ENCODE measurements at places on chromosomes 6 and 20.

DNA sequence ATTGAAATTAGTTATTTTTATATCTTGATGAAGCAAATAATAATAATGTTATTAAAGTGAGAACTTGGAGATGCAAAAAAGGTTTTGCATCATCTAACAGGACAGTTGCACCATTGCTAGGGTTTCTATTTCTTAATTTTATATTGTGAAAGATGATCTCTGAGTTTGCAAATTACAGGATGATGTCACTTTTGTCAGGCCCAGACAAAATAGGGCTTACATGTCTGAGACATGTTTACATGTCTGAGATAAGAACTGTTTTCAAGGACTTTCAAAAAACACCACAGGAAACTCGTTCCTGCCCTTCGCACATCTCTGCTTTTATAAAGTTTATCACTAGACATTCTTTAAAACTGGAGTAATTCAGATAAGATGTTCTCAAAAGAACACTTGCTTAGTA lies 1075.8 kb upstream of the MANEA start:
- DNase-seq, result no peak

DNA sequence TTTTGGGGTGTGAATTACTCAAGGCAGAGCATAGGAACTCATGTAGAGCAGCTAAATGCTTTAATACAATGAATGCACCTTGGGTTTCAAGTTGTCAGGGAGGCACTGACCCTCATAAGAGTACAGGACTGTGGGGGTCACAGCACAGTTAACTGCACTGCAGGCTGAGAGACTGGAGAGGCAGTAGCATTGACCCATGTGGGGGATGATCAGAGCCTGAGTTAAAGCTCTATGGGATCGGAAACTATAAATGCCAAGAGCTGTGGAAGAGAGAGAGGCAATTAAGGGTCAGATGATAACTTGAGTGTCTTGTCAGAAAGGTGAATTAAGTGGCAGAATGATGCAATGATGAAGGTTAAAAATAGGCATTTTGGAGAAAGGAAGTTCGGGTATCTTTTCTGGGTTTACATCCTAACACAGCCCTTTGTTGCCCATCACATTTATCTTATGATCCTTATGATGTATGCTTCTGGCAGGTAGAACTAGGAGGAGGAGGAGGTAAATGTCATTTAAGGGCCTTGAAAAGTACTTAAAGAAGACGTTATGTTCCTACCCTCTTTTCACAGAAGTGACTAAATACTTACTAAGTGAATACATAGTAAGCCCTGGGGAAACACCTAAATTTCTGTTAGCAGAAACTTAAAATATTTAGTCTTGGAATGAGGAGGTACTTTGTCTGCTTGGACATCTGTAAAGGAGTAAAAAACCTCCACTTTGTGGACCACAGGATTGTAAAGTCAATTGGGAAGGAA lies 24.2 kb downstream of the LRRC1 start:
- DNase-seq, result no peak

- DNase-seq, result no peak
These were observed 322.8 kb downstream of the ZFAND3 start for GRCh38 chr6:38142178-38142902.

- no peak for DNase-seq
These were observed 209.3 kb downstream of the GMDS start for GRCh38 chr6:2035826-2036709.

- DNase-seq, result no peak
These were observed 2.4 kb upstream of the SYCP2L start for GRCh38 chr6:10884245-10884972.

GRCh38 chr6:37303891-37304503 lies 46.1 kb upstream of the TMEM217 start:
- DNase-seq, result no peak

DNA sequence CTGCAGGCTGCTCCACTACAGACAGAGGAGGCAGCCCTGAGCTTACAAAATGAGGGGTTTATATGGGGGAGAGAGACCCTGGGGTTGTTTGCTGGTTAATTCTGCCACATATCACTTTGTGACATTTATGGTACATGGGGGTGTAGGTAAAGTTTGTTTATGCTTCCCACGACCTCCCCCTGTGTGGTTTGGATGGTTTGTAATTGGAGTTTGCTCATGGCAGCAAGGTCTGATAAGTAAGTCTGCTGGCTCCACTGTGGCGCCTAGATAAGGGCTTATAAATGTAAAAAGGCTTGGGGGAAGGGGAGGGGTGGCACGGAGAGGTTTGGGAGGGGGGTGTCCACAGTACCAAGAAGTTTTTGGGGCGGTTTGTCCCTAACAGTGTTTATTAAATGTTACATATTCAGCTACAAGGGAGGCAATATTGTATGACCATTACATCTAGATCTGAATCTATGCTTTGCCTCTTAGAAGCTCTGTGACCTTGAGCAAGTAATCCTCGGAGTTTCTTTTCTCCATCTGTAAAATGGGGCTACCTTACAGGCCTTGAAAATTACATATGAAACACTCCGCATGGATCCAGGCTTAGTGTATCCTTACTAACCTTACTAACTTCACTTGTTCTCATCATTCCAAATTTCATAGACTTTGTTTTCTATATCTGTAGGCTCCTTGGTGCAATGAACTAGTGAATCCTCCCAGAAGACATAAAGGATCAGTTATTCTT lies 204.8 kb upstream of the NOX3 start:
- no peak for DNase-seq

- no peak for DNase-seq
These were observed 38.3 kb downstream of the ARHGAP18 start for GRCh38 chr6:129671442-129672340.

- DNase-seq, result no peak
These were observed 212.9 kb downstream of the PLCB4 start for GRCh38 chr20:9281803-9282202.

GRCh38 chr6:79384845-79385244 lies 150.4 kb upstream of the HMGN3 start:
- peak; percentile 93 for DNase-seq

GRCh38 chr6:41652866-41653652 lies 14.8 kb downstream of the MDFI start:
- no peak for DNase-seq

DNA sequence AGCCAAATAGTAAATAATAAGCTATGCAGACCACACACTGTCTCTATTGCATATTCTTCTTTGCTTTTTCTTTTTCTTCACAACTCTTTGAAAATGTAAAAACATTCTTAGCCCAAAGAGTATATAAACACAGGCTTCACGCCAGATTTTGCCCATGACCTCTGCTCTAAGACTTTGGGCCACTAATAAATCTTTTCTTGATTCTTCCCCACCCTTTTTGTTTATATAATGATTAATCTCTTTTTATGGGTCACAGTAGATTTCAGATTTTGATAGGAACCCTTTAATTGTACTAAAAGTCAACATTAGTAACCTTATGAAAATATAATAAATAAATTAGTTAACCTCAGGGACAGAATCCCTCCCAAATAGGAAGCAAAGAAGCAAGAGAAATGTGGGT lies 15.8 kb upstream of the ENPP5 start:
- DNase-seq, result no peak

- DNase-seq, result no peak
These were observed 141.9 kb upstream of the ENPP5 start for GRCh38 chr6:46312654-46313053.

GRCh38 chr6:164013480-164014208 lies 599.1 kb downstream of the QKI start:
- DNase-seq, result no peak

GRCh38 chr6:52881996-52882841 lies 27.3 kb downstream of the GSTA3 start:
- peak; percentile 82 for DNase-seq

- DNase-seq, result no peak
These were observed 22.0 kb downstream of the FIG4 start for GRCh38 chr6:109713097-109713496.

GRCh38 chr6:138278326-138278725 lies 60.0 kb upstream of the PBOV1 start:
- peak; percentile 4 for DNase-seq

- DNase-seq, result no peak
These were observed 971.3 kb upstream of the DEFB115 start for GRCh38 chr20:30286157-30286556.

DNA sequence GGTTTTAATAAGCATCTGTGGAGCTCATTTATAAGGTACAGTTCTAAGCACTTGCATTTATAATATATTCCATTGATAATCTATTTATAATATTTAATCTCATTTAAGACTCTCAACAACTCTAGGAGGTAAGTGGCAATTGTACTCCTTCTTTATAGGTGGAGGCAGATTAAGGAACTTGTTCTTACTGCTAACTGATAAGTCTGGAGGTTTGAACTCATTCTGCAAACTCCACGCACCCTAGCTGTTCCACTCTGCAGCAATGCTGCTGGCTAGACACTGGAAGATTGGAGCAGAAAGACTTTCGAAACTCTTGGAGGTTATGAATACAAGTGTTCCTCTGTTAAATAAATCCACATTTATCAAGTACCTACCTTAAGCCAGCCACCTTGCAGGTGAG lies 793 bp upstream of the HDAC2 start:
- no peak for DNase-seq

DNA sequence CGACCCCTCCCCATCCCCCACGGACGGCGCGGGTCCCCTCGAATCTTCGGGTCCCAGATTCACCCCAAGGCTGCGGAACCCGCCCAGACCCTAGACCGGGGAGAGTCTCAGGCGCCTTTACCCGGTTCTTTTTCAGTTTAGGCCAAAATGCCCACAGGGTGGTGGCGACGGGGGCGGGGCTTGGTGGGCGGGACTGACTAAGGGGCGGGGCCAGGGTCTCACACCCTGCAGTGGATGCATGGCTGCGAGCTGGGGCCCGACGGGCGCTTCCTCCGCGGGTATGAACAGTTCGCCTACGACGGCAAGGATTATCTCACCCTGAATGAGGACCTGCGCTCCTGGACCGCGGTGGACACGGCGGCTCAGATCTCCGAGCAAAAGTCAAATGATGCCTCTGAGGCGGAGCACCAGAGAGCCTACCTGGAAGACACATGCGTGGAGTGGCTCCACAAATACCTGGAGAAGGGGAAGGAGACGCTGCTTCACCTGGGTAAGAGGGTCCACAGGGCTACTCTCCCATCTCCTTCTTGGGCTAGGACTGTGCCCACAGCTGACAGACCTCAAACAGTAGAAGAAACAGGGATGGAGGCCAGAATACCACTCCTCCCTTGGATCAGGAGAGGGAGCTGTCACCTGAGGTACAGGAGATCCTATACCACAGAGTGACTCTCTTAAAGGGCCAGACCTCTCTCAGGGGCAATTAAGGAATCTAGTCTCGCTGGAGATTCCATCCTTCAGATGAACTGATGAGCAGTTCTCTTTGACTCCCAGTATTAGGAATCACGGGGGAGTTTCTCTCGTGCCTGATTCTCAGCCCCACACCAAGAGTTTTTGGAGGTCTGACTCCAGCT lies 942 bp downstream of the HLA-E start:
- DNase-seq, result peak; percentile 44

GRCh38 chr20:51800872-51801121 lies 1.5 kb downstream of the SALL4 start:
- no peak for DNase-seq

DNA sequence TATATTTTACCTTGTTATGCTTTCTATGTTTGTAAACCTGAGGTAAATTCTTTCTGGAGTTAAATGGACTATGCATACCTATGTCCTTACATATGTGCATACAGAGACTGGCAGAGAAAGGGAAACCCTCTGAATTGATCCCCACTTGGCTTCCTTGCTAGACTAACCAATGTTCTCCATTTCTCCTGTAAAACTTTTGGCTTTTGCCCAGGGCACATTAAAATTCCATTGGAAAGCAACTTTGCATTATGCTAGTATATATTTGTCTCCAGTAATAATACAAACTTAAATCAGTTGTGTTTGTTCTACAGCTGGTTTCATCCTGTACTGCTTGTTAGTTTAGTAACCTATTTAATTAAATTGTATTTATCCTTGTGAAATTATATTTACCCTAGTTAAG lies 646.0 kb upstream of the MARCKS start:
- no peak for DNase-seq

DNA sequence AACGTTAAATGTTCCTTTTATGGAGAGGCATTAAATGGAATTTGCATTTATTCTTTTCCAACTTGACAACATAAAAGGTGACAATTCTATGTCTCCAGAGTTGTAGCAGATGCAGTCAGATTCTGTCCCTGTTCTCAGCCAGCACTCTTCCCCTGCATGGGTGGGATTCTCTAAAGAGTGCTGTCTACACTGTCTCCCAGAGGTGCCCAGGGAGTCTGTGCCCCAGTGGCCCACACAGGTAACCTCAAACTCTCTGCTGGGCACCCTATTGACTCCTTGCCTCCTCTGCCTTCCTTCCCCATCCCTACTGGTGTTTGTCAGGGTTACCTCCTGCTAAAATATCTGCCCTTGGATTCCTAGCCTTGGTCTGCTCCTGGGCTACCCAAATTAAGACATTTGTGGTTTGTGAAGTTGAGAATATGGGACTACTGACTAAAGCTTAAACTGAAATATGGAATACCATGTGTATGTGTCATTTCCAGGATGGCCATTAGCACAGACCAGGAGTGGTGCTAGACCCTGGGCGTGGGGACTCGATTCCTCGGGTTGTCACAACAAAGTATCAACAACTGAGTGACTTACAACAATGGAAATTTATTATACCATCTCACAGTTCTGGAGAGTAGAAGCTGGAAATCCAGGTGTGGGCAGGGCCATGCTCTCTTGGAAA lies 284.7 kb downstream of the CDH26 start:
- no peak for DNase-seq

DNA sequence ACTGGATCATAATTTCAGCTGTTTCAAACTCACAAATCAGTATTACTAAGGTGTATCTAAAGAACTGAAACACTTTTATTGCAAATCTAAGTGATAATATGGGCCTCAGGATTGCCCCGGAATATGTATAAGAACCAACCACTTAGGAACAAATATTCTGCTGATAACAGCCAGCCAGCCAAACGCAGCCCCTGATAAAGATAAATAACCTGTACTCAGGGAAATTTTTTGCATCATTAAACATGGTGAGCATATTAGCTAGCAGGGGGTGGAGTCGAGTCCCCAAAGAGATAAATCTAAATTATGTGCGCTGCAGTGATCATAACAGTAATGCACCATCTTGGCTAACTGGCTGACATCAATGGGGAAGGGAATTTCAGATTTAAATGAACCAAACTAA lies 410.2 kb upstream of the MAP3K7 start:
- DNase-seq, result peak; percentile 18

DNA sequence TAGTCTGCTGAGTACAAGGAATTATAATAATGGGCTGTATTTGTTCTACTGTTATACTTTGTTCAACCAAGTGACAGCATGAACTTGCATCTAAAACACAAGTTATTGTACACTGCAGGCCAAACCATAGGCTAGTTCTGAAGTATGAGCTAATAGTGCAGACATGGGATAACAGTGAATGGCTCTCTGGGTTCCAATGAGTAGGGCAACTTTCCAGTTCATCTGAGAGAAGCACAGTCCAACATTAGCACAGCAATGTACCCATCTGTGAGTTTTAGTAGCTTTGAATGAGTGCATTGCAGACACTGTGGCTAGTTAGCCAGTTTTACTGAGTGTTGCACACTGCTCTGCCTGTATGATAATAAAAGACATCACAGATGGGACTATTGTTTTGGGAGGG lies 56.5 kb upstream of the FUT9 start:
- no peak for DNase-seq

DNA sequence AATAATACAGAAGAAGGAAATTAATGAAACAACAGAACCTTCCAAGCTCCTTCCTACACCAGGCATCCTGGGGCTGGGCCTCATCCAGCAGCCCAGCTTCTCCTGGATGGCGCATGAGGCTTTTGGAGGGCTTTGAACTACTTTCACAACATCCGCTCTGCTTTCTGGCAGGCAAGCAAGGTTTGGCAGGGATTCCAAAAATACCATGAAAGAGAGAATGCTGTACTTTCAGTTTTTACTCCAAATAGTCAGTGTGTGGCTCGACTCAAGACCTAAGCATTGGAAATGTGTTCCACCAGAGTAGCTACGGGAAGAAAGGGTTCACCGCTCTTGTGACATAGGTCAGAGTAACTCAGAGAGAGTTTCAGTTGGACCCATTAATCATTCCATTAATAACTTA lies 125.4 kb downstream of the OPRM1 start:
- no peak for DNase-seq
